ENCODE measurements at places on chromosomes 1 and 21.
A peak's percentile ranks its signal among the peaks of the same experiment; 100 is the strongest.

DNA sequence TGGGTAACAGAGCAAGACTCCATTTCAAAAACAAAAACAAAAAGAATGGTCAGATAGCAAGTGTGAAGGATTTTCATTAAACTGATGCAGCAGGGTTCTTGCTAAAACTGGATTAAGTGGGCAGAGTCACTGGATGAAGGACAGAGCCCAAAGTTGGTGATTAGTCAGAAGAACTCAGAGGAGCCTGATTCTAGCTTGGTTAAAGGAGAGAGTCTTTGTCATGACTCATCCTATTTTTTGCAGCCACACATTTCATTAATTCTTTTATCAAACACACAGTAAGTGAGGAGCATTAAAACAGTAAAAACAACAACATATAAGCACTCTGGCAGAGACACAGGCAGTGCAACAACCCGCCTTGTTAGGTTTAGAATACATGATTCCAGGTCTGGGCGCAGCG, 56.0 kb upstream of the EDARADD start:
- DNase-seq = no peak

- no peak for DNase-seq
Observed at GRCh38 chr1:208333676-208334075, 89.5 kb upstream of the PLXNA2 start.

DNA sequence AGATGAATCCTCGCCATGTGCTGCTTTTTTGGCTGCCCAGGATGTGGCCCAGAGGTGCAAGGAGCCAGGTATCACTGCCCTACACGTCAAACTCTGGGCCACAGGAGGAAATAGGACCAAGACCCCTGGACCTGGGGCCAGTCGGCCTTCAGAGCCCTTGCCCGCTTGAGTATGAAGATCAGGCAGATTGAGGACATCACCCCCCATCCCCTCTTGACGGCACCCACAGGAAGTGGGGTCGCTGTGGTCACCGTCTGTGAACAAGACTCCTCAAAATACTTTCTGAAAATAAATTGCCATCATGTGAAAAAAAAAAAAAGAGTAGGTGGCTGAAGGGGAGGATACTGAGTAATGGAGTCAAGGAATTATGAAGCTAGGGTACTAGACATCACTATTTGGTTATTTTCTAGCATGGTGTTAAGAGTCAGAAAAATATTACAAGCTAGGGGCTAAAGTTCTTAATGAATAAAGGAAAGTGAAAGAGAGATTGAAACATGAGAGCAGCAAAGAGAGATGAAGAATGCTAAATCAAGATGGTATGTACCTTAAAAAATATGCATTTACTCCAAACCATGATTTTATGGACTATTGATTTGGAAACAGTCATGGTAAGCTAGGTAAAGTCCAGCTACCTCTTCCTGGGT, 84.9 kb downstream of the CLEC20A start:
- no peak for DNase-seq

- no peak for DNase-seq
Observed at GRCh38 chr1:213973129-213973528, 14.6 kb upstream of the PROX1 start.

- peak; percentile 99 for DNase-seq
Observed at GRCh38 chr1:2189459-2190425, 4.8 kb downstream of the FAAP20 start.

- peak; percentile 80 for DNase-seq
Observed at GRCh38 chr1:56064705-56065104, 514.7 kb downstream of the PLPP3 start.

GRCh38 chr21:46215436-46216131, 13.0 kb downstream of the LSS start:
- no peak for DNase-seq

- DNase-seq = peak; percentile 78
Observed at GRCh38 chr1:168709405-168710363, 19.3 kb downstream of the DPT start.

DNA sequence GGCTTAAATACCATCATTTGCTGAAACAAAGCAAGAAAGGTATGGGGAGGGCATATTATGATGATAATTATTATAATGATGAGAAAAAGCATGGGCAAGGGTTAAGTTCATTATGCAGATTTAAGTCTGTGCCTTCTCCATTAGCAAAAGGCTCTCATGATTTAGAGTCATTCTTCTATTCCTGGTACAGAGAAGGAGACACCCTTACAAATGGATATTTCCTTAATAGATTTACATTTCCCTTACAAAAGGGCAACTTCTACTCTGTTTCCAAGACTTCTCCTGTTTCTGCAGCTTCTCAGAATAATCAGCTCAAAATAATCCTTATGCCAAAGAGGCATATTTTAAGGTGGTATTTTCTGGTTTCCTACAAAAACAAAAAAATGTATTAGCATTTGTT, 121.1 kb upstream of the CAMK1G start:
- DNase-seq = no peak

DNA sequence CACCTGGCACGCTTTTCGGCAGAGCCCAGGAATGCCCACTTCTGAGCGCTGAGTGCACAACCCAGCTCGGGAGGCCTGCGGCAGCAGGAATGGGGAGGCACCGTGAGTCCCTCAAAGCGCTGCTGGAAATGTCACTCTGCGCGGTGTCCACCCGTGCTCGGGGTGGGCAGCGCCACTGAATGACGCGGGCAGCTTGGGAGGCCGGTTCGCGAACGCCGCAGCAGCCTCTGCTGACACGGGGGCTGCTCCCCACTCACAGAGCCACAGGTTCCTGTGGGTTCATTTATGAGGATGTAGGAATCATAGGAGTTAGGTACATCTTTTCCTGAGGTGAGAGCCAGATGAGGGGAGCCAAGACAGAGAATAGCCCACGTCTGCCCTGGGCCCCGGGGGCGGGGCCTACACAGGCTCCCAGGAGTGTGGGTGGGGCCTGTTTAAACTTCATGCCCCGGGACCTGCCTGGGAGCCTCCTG, 146.7 kb upstream of the COL6A1 start:
- DNase-seq = no peak

- no peak for DNase-seq
Observed at GRCh38 chr1:167158111-167158812, 62.4 kb upstream of the POU2F1 start.
